WTC11 (cell line): ENCODE measurements at places on chromosomes 2 and 18. TPM values are rescaled to one million over a fixed set of nuclear protein-coding genes. Genes with fewer than 3 reads are reported as not detected.

Gene SNORC
- 2.8 to 3.4 TPM (median 3.4 TPM) in 3 replicates for total RNA-seq

Gene IGFBP2
- total RNA-seq, result 514 to 873 TPM (median 854 TPM) in 3 replicates

Gene LYG1
- 0.35 to 0.76 TPM (median 0.55 TPM) in 3 replicates for total RNA-seq

Gene PROKR1
- total RNA-seq, result 2.6 to 4.4 TPM (median 2.8 TPM) in 3 replicates

Gene QPCT
- total RNA-seq, result 13.6 to 19.9 TPM (median 19.5 TPM) in 3 replicates

Gene MOGAT1
- 0.62 to 1.2 TPM (median 0.72 TPM) in 3 replicates for total RNA-seq

Gene CYP27A1
- 5.6 to 9.3 TPM (median 8.1 TPM) in 3 replicates for total RNA-seq

GRCh38 chr2:18245375-18245774 is 315.1 kb downstream of the RDH14 start:
- no peaks in the 10 kb centered on the region for H3K36me3 ChIP-seq
- H3K27ac ChIP-seq, result no peak overlapping the region
- no peak overlapping the region for H3K4me3 ChIP-seq
- no peak for DNase-seq
- H3K4me1 ChIP-seq, result peaks cover 4% of the 10 kb centered on the region; the same call in 1 of the 2 replicates

- DNase-seq, result no peak
- H3K27ac ChIP-seq, result no peak overlapping the region
- no peaks in the 10 kb centered on the region for H3K27me3 ChIP-seq
- H3K4me3 ChIP-seq, result no peak overlapping the region
- no peaks in the 10 kb centered on the region for H3K4me1 ChIP-seq
Observed at GRCh38 chr2:189465478-189465877, 24.2 kb downstream of the WDR75 start.

DNA sequence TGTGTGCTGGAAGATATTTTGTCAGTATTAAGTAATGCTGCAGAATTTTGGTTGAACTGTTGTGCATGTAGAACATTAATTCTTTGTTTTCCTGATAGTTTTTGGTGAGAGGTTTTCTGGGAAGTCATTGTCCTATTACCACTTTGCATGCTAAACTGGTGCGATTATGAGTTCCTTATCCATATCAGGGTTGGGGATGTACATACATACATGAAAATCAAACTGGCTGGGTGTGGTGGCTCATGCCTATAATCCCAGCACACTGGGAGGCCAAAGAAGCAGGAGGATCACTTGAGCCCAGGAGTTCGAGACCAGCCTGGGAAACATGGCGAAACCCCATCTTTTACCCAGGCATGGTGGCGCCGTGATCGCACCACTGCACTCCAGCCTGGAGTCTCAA is 34.6 kb downstream of the ASAP2 start:
- no peaks in the 10 kb centered on the region for H3K27me3 ChIP-seq
- no peak overlapping the region for H3K4me3 ChIP-seq
- DNase-seq, result no peak

DNA sequence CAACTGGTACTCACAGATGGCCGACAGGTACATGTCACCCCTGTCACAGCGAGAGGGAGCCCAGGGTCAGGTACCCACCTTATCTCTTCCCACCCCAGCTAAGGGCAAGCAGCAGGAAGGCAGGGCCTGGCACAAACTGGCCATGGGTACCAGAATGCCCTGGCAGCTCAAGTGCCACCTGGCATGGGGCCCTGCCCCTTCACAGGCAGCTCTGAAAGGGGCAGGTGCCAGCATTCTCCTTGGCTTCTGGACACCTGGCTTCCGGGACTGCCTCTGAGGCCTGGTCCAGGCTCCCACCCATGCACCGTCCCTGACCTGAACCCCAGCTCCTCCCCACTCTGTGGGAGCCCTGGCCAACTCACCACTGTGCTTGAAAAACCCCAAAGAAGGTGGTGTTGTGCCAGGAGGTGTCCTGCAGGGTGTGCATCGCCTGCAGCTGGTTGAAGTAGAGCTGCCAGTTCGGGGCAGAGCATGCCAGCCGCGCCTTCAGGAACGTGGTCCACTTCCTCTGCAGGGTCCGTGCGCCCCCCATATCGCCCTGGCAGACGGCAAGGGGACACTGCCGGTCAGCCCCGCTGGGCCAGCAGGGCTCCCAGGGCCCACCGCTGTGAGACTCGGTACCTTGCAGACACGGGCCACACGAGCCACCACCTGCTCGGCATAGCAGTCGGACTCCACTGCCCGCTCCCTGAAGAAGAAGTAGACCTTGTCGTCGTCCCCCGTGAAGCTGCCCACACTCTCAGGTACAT is 5.4 kb downstream of the SEMA4C start:
- H3K36me3 ChIP-seq, result peaks cover 41% of the 10 kb centered on the region
- H3K27me3 ChIP-seq, result no peaks in the 10 kb centered on the region
- no peak overlapping the region for H3K4me3 ChIP-seq
- no peak overlapping the region for H3K27ac ChIP-seq
- DNase-seq, result no peak
- H3K4me1 ChIP-seq, result peaks cover 13% of the 10 kb centered on the region

DNA sequence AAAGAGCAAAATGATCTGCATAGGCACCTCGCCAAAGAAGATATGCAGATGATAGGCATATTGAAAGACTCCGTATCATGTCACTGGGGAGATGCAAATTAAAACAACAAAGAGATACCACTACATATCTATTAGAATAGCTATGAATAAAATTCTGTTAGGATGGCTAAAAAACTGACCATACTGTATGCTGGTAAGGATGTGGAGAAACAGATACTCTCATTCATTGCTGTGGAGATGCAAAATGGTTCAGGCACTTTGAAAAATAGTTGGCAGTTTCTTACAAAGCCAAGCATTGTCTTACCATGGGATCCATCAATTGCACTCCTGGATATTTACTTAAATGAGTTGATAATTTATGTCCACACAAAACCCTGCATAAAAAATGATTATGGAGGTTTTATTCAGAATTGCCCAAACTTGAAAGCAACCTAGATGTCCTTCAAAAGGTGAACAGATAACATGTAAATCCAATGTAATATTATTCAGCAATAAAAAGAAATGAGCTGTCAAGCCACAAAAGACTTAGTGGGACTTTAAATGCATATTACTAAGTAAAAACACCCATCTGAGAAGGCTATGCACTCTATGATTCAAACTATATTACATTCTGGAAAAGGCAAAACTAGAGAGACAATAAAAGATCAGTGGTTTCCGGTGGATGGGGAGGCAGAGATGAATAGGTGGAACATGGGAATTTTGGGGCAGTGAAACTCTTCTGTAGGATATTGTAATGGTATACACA is 31.2 kb downstream of the ZNF385B start:
- H3K36me3 ChIP-seq, result no peaks in the 10 kb centered on the region
- no peak overlapping the region for H3K27ac ChIP-seq
- no peak overlapping the region for H3K4me3 ChIP-seq
- H3K4me1 ChIP-seq, result peaks cover 31% of the 10 kb centered on the region
- no peak for DNase-seq
